ENCODE measurements at places on chromosomes 16 and 17.

- no peak for DNase-seq
These were observed 305.7 kb downstream of the RBFOX1 start for GRCh38 chr16:7638306-7638705.

- DNase-seq: no peak
These were observed 126.0 kb downstream of the ABCA8 start for GRCh38 chr17:68829211-68829610.

DNA sequence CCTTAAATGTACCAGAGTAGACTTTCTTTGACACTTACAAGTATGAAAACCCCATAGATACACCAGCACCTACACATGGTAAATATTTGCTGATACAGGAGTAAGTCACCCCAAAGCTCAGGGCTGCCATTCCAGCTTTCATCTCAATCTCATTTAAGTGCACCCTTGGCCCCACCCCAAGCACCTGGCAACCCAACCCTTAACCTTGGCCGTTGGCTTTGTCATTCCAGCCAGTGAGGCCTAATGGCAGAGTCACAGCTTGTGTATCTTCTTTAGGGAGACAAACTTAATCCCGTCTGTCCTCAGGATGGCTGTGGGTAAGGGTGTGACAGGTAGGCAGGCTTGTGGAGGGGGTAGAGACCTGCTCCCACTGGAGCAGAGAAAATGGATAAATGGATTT lies 31.5 kb upstream of the TMEM220 start:
- no peak for DNase-seq

DNA sequence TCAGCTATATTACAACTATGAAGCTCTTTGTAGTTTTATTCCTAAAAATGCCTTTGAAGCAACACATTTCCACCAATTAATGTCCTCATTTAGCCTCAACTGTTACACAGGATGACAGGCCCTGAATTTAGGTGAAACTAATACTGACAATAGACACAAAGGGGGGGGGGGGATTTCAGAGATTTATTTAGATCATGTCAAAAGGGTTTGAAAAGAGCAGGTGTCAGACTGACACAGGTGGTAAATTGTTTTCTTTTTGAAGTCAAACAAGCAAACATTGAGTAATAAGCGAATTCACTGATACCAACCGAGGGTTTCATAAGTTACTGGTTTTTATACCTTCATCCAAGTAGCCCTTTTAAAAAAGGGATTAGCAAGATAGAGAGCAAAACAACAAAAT lies 40.8 kb downstream of the KANSL1 start:
- DNase-seq: no peak

GRCh38 chr17:7063518-7064094 lies 16.4 kb downstream of the CLEC10A start:
- no peak for DNase-seq

DNA sequence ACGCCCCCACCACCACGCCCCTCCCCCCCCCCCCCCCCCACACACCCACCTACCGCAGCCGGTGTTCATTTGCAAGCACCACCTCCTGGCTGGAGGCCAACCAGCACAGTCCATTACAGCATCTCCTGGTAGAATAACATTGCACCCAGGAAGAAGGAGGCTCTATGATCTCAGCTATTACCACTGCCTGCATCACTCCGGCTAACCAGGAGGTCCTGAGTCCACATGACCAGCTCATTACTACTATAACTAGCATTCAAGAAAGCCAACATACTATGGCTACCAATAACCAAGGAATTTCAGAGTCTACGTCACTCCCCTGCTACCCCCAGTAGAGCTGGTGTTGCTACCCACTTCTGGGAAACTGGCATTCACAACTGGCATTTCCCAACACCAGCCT lies 81.1 kb upstream of the ALOX12 start:
- no peak for DNase-seq

DNA sequence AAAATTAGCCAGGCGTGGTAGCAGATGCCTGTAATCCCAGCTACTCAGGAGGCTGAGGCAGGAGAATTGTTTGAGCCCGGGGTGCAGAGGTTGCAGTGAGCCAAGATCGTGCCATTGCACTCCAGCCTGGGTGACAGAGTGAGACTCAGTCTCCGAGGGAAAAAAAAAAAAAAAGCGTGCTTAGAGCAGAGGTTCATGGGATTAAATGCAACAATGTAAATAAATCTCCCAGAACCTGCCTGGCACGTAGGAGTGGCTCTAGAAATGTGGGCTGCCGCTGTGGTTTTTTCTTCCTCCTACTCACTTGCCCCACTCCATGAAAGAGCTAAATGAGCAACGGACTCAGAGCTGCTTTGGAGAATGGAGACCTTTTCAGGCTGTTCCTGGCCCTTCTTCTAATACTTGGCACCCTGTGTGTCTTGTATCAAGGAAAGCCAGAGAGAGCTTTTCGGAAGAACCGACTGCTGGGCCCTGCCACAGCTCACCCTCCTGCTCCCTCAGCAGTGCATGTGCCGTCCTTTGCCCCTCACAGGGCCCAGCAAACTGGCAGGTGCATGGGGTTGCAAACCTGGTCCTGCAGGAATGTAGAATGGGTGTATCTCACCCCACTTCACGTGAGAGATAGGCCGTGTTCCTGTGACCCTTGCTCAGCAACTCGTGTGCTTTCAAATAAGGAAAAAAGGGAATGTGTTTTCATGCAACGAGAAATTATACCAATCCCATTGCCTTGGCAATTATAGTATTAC lies 52.0 kb downstream of the LDHD start:
- DNase-seq: no peak

DNA sequence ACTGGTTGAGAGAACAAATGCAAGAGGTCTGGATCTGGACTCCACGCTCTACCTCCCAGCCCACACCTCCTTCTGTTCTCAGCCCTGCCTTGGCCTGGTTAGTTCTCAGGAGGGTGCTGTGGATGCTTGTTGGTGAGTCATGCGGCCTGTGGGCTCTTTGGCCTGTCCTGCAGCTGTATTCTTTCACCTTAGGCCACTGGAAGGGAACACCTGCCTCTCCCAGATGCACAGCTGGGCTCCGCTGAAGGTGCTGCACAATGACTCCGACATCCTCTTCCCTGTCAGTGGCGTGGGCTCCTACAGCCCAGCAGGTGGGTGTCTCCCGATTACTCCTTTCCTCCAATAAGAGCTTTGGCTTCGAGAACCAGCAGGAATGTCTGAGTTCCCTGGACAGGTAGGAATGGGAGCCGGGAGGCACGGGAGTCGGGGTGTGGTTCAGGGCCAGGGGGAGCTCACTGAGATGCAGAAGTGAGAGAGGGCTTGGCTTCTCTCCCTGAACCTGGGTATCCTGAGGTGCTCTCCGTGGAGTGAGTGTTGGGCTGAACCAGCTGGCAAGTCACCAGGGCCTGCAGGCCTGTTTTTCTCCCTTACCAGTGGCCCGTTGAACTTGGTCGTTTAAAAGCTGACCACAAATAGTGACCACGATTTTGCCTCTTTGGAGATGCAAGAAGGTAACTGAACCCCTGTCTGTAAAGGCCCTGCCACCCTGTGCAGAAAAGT lies 85.0 kb downstream of the SNX29 start:
- DNase-seq: no peak

DNA sequence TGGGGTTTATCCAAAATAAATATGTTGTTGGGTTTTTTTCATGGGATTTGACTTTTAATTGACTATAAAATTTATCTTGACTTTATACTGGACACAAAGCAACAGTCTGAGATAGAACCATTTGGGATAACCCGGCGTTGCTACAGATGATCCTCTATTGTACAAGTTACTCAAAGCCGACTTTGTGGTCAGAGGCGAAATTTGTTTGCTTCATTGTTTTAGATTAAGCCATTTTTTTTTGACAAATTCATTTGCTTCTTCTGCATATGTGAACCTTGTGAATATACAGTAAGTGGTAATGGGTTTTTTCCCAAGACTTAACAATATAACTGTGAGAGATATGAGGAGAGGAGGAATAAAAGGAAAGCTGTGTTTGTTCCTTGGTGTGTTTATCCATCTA lies 11.8 kb downstream of the MYO1D start:
- no peak for DNase-seq

- no peak for DNase-seq
These were observed 200.0 kb downstream of the NTN1 start for GRCh38 chr17:9221147-9221921.

DNA sequence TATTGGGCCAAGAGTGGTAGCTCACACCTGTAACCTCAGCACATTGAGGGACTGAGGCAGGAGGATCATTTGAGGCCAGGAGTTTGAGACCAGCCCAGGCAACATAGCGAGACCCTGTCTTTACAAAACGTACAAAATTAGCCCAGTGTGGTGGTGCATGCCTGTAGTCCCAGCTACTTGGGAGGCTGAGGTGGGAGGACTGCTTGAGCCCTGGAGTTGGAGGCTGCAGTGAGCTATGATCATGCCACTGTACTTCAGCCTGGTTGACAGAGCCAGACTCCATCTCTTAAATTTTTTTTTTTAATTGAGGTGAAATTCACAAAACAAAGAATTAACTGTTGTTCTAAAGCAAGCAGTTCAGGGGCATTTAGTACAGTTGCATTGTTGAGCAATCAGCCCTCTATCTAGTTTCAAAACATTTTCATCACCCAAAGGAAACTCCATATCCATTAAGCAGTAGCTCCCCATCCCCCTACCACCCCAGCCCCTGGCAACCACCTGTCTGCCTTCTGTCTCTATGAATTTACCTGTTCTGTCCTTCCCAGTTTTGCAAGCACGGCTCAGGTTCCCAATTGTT lies 15.6 kb downstream of the SNX29 start:
- DNase-seq: no peak

DNA sequence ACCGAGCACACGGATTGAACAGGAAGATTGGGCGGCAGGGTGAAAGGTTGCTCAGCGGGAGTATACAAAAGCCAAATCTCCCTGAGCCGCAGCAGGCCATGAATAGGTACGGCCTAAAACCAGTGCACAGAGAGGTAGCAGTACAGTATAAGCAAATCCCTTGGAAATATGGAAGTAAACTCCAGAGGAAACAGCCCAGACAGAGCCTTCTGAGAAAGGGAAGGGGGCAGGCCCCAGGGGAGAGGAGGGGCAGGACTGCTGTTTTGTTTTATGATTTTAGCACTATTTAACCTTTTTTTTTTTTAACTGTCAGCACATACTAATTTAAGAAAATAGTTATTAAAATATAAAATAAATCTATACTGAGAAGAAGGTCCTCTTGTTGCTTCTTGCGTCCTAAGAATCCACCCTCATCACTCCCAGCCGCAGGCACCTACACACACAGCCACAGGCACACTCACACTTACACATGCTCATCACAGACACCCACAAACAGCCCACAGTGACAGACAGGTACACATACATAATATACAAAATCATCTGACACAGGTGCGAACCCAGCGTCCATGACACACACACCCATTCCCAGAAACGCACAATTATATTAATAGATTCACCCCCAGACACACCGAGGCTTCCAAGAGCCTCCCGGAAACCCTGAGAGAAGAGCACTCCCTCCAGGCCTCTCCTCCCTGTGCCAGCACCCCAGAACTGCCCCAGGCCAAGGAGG lies 12.8 kb downstream of the PLXDC1 start:
- DNase-seq: no peak

DNA sequence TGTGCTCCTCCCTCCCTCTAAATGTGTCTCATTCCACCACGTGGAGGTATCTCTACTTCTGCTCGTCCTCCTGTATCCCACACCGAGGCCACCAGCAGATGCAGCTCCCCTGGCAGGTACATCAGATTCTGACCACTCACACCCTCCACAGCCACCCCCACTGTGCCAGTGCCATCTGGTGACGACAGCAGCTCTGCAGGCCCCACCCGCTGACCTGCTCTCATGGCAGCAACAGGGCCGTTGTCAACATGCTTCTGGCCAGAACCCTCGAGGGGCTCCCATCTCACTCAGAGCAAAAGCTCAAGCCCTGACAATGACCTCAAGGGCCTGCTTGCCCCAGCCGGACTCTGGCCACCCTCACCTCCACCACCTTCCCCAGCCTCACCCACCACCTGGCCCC lies 93.4 kb downstream of the AMFR start:
- DNase-seq: no peak

- DNase-seq: no peak
These were observed 8.1 kb downstream of the NOG start for GRCh38 chr17:56601591-56601990.

GRCh38 chr16:14437426-14437825 lies 192.6 kb downstream of the PARN start:
- no peak for DNase-seq

DNA sequence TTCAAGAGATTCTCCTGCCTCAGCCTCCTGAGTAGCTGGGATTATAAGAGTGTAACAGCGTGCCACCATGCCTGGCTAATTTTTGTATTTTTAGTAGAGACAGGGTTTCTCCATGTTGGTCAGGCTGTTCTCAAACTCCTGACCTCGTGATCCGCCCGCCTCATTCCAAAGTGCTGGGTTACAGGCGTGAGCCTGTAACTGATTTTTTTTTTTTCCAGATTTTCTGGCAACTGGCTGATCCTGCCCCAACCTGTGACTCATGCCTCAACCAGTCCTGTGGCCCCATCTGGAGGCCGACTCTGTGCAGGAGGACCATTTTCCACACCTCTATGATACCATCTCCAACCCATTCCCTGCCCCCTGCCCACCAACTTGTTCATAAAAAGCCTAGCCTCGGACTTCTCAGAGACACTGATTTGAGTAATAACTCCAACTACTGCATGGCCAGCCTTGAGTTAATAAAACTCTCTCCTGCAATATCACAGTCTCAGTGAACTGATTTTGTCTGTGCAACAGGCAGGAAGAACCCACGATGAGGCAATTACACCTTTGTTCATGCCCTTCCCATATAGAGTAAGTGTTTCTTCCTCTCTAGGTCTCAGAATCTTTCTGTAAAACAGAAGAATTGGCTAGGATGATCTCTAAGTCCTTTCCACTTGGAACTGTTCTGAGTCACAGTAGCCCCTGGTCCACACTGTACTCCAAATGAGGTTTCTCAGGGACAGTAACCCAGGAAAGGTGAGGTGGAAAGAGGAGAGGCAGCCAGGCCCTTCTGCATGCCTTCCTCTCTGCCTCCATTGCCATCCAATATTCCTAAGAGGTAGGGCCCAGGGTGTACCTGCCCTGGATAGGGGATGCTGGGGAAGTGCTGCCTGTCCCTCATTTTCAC lies 8.8 kb upstream of the CNOT1 start:
- DNase-seq: no peak

DNA sequence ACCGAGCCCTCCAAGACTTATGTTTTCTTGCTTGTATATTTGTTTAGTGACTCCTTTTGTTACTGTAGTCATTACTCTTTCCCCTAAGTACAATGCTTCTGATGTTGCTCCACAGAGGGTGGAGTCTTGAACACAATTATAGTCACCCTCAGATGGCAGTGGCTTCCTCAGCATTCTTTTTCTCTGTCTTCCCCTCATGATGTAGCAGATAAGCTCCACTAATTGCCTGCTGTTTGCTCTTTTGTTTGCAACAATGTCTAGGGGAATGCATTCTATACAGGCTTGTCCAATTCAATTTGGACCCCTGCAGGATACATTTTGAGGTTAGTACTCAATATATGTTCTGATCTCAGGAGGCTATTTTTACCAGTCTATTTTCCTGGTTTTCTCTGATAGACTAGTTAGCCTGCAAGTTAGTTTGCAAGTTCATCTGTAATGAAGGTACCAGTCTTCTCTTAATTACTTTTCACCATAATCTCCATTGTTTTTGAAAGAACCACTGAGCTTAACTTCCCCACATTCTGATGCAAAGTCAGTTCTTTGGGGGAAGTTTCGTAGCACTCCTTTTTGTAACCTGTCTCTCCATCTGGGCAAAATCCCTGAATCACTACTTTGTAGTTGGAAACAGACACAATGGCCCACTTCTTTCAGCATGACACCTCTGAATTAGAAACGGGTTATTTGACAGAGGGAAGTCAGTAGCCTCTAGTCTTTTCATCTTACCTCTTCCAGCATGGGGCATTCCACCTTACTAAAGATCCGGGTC lies 1509.2 kb downstream of the CDH11 start:
- DNase-seq: no peak

All from stimulated activated CD4-positive, alpha-beta T cell treated with anti-CD3 and anti-CD28 coated beads, Interleukin-4, amount 100 ng/mL, for 1 hour (primary cell).